ENCODE measurements at places on chromosomes 3 and 15.

GRCh38 chr3:68924897-68925296, 7.5 kb downstream of the TAFA4 start:
- no peak for DNase-seq

GRCh38 chr15:33425142-33425541, 114.4 kb downstream of the RYR3 start:
- no peak for DNase-seq

GRCh38 chr3:4409971-4410573, 57.0 kb downstream of the SUMF1 start:
- no peak for DNase-seq

DNA sequence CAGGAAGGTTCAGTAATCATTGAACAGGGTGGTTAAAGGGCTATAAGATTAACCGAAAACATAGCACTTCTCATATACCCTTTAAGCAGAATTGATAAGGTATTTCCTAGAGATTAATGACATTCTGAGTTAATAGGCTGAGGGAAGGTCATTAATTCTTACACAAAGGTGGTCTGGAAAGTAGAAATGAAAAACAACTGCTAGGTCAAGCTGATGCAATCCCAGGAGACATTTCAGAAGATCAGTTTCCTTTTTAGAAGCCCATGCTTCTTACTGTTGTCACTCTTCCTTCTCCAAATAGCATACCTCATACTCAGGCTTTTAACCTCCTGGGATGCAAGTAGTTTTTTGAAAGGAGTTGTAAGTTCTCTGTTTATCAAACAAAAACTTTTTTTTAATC, 8.8 kb downstream of the FILIP1L start:
- no peak for DNase-seq

DNA sequence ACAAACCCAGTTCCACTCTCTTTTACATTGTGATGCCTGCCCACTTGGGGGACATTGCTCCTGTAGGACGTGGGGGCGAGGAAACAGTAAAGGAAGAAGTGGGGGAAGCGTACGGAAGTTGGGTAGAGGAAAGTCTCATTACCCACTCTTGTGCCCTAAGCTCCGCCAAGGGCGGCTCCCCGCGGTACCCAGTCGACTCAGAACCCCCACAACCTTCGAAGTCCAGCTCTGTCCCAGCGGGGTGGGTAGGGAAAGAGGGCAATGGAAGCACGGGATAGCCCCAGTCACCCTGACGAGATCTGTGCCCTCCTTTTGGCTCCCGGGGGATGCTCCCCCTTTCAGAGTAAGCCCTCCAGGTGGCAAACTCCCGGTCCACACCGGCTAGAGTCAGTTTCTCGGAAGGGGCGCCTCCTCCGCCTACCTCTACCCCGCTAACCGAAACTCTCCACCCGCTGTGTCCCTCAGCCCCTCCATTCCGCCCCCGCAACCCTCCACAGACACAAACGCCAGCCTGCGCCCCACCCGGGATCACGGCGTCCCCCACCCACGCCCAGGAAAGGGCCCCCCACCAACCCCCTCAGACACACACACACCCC, 527 bp downstream of the CSNK1G1 start:
- DNase-seq: no peak
